Fibroblast of upper back skin (primary cell): ENCODE measurements at places on chromosomes 3 and 15.

GRCh38 chr15:40247406-40247971 is 8.6 kb downstream of the PAK6 start:
- DNase-seq, result no peak

DNA sequence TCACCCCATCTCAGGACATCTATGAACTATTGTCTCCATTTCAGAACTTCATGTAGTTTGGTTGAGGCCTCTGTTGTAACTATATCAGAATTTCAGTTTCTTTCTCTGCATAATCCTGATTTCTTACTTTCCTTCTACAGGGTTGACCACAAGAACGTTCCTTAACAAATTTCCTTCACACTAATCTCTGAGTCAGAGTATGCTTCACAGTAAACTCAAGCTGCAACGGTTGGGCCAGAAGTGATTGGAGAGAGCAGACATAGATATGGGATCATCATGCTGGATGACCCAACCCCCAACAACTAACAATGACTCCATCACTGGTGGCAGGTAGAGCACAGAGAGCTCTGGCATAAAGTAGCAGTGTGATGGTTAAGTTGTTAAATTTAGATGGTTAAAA is 128.8 kb upstream of the OSTN start:
- DNase-seq, result peak; percentile 88

DNA sequence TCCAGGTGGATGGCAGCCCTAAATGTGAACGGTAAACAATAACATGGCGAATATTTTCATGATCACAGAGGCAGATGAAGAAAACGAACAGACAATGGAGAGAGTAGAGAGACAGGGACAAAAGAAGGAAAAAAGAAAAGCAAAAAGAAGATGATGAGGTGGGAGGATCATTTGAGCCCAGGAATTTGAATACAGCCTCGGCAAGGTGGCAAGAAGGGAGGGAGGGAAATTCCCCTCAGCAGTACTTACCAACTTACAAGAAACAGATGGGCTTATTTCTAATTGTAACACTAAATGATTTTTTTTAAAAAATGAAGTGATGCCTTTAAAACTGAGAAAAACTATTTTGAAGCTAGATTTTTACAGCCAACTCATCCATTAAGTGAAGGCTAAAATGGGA is 6.0 kb upstream of the MAP4 start:
- DNase-seq, result no peak

DNA sequence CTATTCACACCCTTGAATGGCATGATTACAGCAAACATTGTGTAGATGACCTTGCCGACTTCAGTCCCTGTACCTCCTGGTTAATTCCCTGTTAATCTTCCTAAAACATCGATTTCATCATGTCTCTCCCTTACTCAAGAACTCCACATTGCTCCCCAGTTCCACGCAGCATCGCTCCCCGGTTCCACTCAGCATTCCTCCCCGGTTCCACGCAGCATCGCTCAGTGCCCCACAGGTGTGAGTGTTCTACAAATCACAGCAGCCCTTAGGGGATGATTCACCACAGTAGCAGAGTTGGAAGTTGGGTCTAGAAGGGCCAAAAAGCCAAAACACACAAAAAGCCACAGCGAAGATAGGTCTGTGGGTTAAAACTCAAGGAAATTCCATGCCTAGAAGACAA is 8.6 kb upstream of the TNK2 start:
- no peak for DNase-seq

GRCh38 chr15:70243686-70244540 is 146.2 kb upstream of the TLE3 start:
- no peak for DNase-seq

- no peak for DNase-seq
Measured at GRCh38 chr3:5463991-5464390, 276.5 kb downstream of the EDEM1 start.

GRCh38 chr3:105906836-105907235 is 38.0 kb upstream of the CBLB start:
- DNase-seq, result peak; percentile 93

- DNase-seq, result no peak
Measured at GRCh38 chr3:135249186-135249585, 454.1 kb downstream of the EPHB1 start.

GRCh38 chr3:187966096-187966495 is 187.9 kb upstream of the LPP start:
- DNase-seq, result no peak

- DNase-seq, result no peak
Measured at GRCh38 chr15:81254277-81254915, 57.7 kb downstream of the IL16 start.

DNA sequence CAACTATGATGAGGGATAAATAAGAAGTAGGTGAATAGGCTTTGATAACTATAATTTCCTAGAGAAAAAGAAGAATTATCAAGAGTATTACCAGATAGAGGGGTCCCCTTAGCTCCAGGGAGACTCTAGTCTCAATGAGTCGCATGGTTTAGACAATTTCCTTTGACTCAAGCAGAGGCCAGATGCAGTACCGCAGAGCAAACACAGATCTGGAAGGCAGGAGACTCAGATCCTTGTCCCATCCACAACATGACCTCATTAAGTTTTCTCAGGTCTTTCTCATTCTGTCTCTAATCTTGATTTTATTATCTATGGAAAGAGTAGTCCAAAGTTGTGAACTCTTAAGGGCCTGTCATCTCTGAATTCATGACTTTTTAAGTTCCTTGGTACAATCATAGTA is 987.9 kb downstream of the NTRK3 start:
- DNase-seq, result peak; percentile 49

- no peak for DNase-seq
Measured at GRCh38 chr3:45914362-45915058, 28.2 kb downstream of the CCR9 start.

- no peak for DNase-seq
Measured at GRCh38 chr3:66270701-66271100, 49.9 kb downstream of the SLC25A26 start.

DNA sequence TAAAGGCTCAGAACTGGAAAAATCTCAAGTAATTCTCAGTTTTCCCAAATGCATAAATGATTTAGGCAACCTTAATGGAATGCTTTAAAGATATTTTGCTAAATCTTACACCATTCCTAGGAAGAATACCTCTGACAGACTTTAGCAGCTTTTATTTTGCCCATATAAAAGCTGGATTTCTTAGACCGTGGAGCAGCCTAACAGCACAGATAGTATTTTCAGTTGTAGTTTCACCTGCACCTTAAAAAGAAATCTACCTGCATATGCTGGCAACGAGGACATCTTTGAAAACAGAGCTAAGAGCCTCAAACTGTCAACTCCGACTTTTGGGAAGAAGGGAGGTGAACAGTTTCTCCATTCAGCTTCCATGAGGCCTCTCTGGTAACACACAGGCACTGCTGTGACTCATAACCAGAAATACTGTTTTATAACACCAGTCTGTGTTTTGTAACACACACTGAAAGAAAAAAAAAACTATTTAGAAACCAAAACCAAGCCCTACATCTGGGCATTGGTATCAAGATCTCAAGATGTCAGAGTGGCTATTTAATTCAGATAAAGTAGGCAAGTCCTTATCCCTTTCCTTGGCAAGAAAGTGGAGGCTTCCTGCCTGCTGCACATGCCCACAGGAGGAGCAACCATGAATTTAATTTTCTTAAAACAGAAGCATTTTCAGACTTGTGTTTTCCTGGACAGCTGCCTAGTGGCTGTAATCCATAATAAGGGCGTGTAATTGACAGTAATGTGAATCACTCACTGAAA is 181.5 kb upstream of the ICE2 start:
- peak; percentile 83 for DNase-seq

DNA sequence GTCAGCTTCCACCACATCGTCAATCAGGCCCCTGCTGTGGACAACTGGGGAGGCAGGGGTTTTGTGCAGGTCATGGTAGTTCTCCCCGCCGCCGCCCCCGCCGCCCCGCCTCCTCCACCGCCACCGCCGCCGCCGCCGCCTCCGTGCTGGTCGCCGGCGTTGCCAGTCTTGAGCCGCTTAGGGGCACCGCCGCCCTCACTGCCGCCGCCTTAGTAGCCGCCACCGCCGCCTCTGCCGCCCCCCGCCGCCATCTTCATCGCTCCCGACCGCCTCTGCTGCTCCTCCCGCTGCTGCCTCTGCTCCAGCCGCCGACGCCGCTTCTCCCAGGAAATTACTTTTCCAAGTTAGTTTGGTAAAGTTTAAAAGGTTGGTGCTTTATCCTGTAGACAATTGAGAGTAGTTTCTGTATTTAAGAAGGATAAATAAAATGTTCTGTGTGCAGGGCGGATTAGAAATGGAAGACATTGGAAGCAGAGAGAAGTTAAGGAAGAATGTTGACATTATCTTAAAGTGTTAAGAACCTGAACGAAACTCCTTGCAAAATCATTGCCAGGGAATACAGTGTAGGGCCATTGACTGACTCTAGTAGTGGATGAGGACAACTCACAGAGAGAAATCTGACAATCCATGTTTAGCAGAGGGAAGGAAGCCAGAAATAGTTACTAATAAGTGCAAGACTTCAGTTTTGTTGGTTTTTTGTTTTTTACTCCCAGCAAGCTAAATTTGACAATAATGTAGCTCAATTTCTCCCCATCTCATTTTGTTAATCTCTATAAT is 53.0 kb upstream of the GOLGA8A start:
- no peak for DNase-seq

GRCh38 chr15:90960298-90961091 is 5.8 kb downstream of the RCCD1 start:
- no peak for DNase-seq

GRCh38 chr15:35986191-35986721 is 440.3 kb upstream of the DPH6 start:
- DNase-seq, result peak; percentile 46

- peak; percentile 45 for DNase-seq
Measured at GRCh38 chr3:129855832-129856419, 37.6 kb downstream of the TMCC1 start.

- no peak for DNase-seq
Measured at GRCh38 chr3:182465301-182466185, 327.8 kb upstream of the ATP11B start.

GRCh38 chr15:57026016-57026592 is 107.7 kb downstream of the TCF12 start:
- no peak for DNase-seq

DNA sequence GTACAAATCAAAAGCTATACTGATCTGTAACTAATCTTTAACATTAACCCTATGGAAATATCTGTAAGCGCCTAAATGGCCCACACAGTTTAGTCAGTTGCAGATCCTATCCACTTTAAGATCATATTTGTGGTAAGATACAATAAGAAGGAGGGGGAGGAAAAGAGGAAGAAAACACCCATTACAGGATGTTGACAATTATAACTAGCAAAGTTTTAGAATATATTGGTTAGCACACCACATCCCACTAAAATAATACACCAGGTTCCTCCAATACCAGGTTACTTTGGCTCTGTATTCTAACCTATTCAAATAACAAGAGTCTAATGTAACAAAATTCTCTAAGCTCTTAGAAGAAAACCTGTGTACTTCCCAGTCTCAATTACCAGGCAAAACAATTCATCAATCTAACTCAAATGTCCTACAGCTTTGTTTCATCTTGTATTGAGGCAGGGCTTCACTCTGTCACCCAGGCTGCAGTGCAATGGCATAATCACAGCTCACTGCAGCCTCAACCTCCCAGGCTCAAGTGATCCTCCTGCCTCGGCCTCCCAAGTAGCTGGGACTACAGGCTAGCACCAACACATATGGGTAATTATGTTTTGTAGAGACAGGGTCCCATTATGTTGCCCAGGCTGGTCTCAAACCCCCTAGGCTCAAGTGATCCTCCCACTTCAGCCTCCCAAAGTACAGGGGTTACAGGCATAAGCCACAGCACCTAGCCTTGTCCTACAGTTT is 4.2 kb downstream of the SLC4A7 start:
- DNase-seq, result no peak
